ENCODE measurements at places on chromosomes 1 and 21. TPM values are rescaled to one million over a fixed set of nuclear protein-coding genes. Genes with fewer than 3 reads are reported as not detected.

DNA sequence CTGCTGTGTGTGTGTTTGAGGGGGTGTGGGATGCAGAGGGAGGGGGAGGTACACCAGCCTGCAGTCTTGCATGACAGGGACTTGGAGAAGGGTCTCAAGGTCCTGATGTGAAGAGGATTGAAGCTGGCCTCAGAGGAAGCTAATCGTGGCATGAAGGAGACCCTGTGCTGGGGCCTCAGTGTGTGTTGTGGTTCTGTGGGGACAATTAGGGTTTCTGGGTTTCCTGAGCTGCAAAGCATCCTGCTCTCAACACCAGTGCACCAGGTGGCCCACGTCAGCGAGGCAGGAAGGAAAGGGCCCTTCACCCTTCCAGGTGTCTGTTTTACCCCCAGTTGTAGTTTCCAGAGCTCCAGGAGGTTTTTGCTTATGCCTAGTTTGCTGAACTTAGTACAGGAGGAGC lies 52.8 kb downstream of the TENT5C start:
- peaks cover 12% of the 10 kb centered on the region for H3K4me1 ChIP-seq
- H3K4me3 ChIP-seq = no peak overlapping the region
- H3K36me3 ChIP-seq = no peaks in the 10 kb centered on the region
- no peak for DNase-seq
- no peak overlapping the region for H3K27ac ChIP-seq
- H3K27me3 ChIP-seq = peaks cover 12% of the 10 kb centered on the region

DNA sequence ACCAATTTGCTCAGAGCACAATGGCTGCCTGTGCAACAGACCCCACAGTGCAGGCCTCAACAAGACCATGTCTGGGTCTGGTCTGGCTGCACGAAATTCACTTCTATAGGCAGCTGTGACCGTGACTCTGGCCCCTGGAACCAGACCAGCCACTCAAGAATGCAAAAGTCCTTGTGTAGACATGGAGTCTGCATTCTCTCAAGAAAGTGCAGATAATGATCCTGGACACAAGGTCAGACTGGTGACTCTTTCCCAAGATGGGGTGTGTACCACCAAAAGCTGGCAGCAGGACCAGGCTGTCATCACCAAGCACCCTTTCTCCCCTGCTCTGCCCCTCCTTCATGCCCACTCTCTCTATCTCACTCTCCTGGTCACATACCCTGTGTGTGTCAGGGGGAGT lies 7.1 kb upstream of the METTL25B start:
- H3K27me3 ChIP-seq = no peaks in the 10 kb centered on the region
- H3K4me3 ChIP-seq = no peak overlapping the region
- no peak for DNase-seq
- H3K4me1 ChIP-seq = no peaks in the 10 kb centered on the region
- peaks cover 13% of the 10 kb centered on the region for H3K36me3 ChIP-seq

DNA sequence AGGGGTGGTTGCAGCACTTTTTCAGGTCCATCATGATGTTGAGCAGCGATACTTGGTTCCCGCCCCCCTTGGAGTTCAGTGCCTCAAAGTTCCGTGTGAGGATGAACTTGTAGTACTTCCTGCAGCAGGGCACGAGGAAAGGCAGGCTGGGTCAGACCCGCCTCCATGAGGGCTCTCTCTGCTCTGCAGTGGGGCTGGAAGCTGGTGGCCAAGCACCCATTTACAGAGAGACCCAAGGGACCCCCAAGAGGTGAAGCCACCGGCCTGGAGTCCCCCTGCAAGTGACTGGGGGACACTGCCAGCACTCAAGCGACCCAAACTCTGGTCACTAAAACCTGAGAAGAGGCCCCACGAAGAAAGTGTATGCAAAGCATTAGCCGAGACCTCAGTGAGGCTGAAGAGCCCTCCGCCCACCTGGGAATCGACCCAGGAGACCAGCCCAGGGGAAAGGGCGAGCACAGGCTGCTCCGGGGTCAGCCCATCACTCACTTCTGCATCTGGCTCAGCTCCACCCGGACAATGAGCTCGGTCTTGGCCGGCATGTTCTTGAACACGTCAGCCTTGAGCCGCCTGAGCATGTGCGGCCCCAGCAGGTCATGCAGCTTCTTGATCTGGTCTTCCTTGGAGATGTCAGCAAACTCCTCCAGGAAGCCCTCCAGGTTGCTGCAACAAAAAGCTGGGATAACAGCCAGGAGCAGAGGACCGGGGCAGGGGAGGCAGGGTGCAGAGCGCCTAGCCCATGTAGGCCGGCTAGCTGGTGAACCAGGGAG lies 45.2 kb downstream of the CHD5 start:
- peaks cover 2% of the 10 kb centered on the region for H3K36me3 ChIP-seq
- no peak for DNase-seq
- H3K4me3 ChIP-seq = no peak overlapping the region
- no peak overlapping the region for H3K27ac ChIP-seq

GRCh38 chr1:118136187-118136941 lies 48.7 kb downstream of the SPAG17 start:
- no peaks in the 10 kb centered on the region for H3K27me3 ChIP-seq
- H3K4me1 ChIP-seq = no peaks in the 10 kb centered on the region
- H3K27ac ChIP-seq = no peak overlapping the region
- DNase-seq = no peak
- H3K4me3 ChIP-seq = no peak overlapping the region
- H3K36me3 ChIP-seq = no peaks in the 10 kb centered on the region

The SPRR2G gene
- total RNA-seq = not detected

The KDM1A gene
- 190 TPM for total RNA-seq

The KRTAP11-1 gene
- total RNA-seq = not detected
